Activated T-cell treated with anti-CD3 and anti-CD28 coated beads, Interleukin-2, amount 50 U/mL, for 72 hours (primary cell): ENCODE measurements at places on chromosomes 11 and 22.

DNA sequence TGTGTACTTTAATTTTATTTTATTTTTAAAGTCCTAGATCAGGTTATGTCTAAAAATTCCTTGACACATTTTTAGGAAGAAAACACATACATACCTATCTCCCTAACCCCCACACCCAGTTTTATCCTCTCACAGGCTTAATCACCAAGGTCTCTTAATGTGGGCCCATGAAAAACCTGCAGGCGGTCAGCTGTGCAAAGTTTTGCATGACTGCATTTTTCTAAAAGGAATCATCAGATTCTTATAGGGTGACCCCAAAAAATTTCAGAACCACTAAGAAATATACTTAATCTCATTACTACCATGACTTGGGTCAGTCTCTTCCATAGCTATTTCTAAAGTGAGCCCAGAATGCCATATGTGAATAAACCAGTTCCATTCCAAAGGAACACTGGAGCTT lies 19.8 kb downstream of the SAA1 start:
- no peak for DNase-seq

GRCh38 chr11:101705972-101706371 lies 122.2 kb upstream of the TRPC6 start:
- DNase-seq, result no peak

GRCh38 chr11:116207019-116207418 lies 565.8 kb downstream of the BUD13 start:
- DNase-seq, result no peak

GRCh38 chr11:63887386-63887999 lies 29.5 kb downstream of the RCOR2 start:
- no peak for DNase-seq

DNA sequence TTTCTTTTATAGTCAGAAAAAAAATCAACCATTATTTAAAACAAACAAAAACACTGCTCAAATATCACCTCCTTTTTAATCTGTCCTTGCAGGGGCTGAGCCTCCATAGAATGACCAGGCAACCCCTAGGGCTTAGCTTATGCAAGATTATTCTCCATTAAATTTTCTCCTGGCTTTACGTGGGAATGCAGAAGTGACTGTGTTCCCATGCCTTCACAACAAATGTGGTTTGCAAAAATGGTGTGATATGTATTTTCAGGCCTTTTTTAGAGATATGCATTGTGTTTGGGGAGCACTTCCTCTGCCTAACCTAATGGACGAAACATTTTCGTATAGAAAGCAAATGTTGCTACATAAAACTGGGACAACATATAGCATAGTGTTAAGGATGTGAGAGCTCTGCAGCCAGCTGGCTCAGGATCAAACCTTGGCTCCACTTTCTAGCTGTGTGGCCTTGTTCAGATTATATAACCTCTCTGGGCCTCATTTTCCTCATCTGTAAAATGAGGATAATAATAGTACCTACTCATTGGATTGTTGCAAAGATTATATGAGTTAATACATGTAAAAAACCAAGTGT lies 82.6 kb downstream of the PARVA start:
- DNase-seq, result no peak

GRCh38 chr11:475941-476340 lies 25.9 kb downstream of the PTDSS2 start:
- no peak for DNase-seq
